ENCODE measurements at places on chromosomes 3 and 15. TPM values are rescaled to one million over a fixed set of nuclear protein-coding genes. Genes with fewer than 3 reads are reported as not detected.
A peak's percentile ranks its signal among the peaks of the same experiment; 100 is the strongest.

GPR149 gene
- not detected for polyA plus RNA-seq

- DNase-seq: no peak
These were observed 193.4 kb upstream of the UBE2E1 start for GRCh38 chr3:23612296-23612891.

DNA sequence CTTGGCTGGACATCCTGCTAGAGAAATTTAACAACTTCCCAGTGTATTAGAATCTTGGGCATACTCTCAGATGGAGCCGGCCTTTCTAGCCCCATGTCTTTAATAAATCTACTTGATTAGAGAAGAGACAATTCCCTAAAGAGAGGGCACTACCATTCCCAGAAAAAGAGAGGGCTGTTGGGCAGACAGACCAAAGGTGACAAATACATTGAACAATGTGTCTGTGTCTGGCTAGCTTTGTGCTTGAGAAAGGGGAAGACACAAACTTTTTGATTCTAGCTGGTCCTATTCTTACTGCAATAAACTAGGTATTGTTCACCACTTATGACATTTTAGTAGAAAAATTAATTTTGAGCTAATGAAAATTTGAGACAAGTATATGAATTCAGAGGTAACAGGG lies 57.7 kb downstream of the DUT start:
- no peak for DNase-seq

GRCh38 chr3:51985063-51985462 lies 1.7 kb downstream of the ACY1 start:
- DNase-seq: no peak

- peak; percentile 70 for DNase-seq
These were observed 1.8 kb downstream of the DIPK2A start for GRCh38 chr3:143973259-143974021.

DNA sequence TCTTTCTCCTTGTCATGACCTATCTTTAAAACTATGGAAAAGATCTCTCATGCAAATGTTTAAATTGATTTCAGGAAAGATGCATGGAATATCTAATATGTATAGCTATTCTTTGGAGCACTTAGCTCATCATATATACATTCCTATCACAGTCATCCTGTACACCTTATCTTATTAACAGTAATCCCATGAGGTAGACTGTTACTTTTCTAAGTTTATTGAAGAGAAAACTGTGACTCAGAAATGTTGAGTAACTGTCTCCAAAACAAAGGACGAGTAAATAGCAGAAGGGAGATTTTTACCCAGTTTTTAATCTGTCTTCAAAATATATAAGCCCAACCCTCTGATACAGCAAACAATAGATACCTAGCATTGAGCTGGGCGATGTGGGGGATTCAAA lies 308.3 kb downstream of the GAP43 start:
- DNase-seq: no peak

Measured in immature natural killer cell (primary cell).